ENCODE measurements at places on chromosomes 1 and 21. TPM values are rescaled to one million over a fixed set of nuclear protein-coding genes. Genes with fewer than 3 reads are reported as not detected.

The APCS gene
- not detected for total RNA-seq

DNA sequence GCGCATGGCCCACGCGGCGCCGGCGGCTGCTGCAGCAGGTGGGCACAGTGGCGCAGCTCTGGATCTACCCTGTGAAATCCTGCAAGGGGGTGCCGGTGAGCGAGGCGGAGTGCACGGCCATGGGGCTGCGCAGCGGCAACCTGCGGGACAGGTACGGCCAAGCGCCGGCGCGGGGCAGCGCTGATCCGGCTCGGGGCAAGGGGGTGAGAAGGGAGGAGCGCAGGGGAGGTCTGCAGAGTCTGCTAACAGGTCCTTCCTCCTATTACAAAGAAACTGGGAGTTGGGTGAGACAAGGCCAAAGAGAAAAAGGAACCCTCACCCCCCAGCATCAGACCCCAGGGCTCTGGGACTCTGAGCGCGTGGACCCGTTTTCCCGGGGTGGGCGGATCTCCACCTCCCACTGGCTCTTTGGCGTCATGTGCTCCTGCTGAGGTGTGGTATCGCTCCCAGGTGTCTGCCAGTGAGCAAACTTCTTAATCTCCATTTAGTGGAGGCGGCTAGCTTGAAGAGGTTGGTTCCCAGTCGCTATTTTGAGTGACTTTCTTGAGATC, 431 bp downstream of the MTARC1 start:
- peak overlapping the region; percentile 43 for H3K4me3 ChIP-seq
- H3K27me3 ChIP-seq, result no peaks in the 10 kb centered on the region
- H3K4me1 ChIP-seq, result peaks cover 34% of the 10 kb centered on the region
- peak; percentile 55 for DNase-seq

- peaks cover 38% of the 10 kb centered on the region for H3K4me1 ChIP-seq
- peak overlapping the region; percentile 93 for H3K4me3 ChIP-seq
- DNase-seq, result no peak
- no peaks in the 10 kb centered on the region for H3K36me3 ChIP-seq
- no peaks in the 10 kb centered on the region for H3K27me3 ChIP-seq
- no peak overlapping the region for H3K27ac ChIP-seq
Measured at GRCh38 chr1:8022395-8023286, 3.5 kb downstream of the ERRFI1 start.

The SH2D1B gene
- total RNA-seq, result not detected

- H3K4me1 ChIP-seq, result no peaks in the 10 kb centered on the region
- H3K4me3 ChIP-seq, result no peak overlapping the region
- no peaks in the 10 kb centered on the region for H3K36me3 ChIP-seq
- no peak overlapping the region for H3K27ac ChIP-seq
- DNase-seq, result no peak
Measured at GRCh38 chr1:185433667-185434066, 116.6 kb upstream of the IVNS1ABP start.

All from right atrium auricular region (tissue), 2 donors.